HT1080 (cell line): ENCODE measurements at places on chromosomes 2 and 18. TPM values are rescaled to one million over a fixed set of nuclear protein-coding genes. Genes with fewer than 3 reads are reported as not detected.

- DNase-seq = no peak
These were observed 20.6 kb downstream of the SCYGR5 start for GRCh38 chr2:227687189-227687588.

DNA sequence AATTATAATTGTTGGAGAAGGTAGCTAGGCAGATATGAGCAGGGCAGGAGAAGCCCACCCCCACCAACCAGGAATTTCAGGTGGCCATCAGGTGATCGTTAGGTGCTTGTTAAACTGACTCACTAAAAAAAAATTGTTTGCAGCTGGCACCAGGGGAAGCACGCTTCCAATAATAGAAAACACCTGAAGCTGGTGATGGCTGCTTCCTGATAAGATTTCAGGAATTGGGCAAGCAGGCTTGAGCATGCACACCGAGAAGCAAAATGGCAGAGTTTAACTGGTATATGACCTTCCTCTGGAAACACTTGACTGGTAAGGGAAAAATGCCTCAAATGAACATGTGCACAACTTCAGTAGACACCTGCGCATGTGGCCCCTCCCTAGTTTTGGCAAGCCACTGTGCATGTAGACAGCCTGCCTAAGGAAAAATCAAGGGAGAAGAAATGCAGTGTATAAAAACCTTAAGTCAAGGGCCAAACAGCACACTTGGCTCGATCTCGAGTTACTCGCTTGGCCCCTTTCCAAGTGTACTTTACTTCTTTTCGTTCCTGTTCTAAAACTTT lies 292.8 kb downstream of the CCDC85A start:
- DNase-seq = no peak

- DNase-seq = no peak
These were observed 68.2 kb downstream of the ZNF516 start for GRCh38 chr18:76426737-76427305.

- DNase-seq = no peak
These were observed 140.8 kb downstream of the FAM210A start for GRCh38 chr18:13585379-13586153.

- no peak for DNase-seq
These were observed 91.2 kb upstream of the STK17B start for GRCh38 chr2:196262606-196263005.

- no peak for DNase-seq
These were observed 53.7 kb downstream of the HPCAL1 start for GRCh38 chr2:10356439-10356811.

DNA sequence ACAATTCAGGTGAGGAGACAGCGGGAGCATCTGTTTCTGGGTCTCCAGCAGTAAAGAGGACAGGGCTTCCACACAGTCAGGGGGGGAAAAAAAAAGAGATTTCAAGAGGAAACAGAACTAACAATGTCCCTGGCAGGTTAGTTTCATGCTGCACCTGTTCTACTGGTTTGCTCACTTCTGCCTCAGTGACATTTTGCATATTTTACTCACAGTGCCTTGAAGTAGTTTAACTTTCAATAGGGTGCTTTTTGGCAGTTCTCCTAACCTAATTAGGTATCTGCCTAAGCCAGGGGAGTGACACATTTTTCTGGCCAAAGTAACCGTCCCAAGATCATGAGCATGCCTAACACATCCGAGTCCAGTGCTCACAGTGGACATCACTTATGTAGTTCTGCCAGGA lies 109.0 kb upstream of the ALK start:
- no peak for DNase-seq

DNA sequence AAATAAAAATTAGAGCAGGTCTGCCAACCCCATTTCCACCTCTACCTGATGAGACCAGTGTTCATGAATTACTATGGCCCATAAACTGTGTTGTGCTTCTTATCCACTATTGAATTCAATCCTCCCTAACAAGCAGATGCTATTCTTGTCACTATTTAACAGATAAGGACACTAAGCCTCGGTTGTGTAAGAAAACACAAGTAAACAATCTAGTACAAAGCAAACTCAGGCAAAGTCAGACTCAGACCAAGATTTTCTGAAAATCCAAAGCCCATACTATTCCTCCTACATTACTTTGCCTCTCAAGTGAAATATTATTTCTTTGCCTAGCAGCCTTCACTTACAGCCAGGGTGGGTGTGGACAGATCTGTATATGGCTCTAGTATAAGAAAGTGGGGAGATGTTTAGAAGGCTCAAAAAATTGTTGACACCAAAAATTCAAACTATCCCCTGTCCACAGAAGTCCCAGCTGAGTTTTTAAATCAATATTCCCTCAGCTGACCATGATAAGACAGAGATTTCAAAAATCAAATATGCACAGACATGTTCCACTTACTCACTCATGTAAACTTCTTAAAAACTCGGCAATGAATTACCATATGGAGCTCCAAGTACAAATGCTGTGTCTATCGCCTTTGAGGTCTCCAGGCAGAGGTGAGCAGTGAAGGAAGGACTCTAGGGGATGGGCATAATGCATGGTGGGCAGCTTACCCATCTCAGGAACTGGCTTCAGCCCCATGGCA lies 16.0 kb upstream of the TTR start:
- DNase-seq = no peak

DNA sequence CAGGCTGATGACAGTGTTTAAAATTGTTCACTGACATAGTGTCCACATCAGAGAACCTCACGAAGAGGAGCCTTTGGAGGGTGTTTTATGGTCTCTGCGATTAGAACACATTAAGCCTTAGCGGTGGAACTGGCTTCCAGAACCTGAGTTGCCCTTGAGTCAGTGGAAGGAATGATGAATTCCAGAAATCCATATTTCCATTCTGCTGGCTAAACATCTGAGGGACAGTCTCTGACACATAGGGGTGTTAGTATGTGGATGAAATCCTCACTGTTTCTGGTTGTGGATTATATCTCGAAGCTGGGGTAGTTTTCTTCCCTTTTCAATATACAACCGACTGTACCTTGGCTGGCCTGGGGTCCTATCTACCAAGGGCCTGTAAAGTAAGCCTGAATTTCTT lies 4.0 kb downstream of the CASP10 start:
- DNase-seq = no peak

DNA sequence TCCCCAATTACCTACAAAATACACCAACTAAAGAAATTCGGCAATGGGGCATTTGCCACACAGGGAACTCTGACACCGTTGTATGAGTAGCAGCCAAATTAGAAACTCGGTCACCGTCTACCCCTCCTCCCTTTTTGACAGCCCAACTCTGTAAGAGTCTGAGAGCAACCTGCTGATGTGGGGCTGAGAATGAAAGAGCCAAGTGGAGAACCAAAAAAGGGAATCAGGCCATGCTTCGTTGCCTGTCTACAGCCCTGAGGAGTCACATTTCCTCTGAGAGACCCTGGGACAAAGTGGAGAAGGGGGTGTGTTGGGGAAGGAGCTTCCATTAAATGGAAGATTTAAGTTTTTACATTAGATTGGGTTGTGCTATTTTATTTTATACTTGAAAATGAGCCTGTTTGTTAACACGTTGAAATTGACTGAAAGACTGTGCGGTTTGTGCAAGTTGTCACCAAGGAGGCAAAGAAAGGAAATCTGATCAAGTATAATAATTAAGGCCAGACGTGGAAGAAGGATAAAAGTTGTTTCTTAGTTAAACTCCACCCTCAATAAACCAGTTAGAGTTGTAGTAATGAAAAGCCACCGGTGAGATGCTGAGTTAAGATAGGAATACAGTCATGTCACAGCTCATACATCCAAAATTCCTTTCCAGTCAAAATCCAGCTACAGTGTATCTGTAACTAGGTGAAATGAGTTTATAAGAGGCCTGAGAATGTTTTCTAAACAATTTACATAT lies 131.7 kb upstream of the CREB1 start:
- no peak for DNase-seq

MRO gene
- total RNA-seq = 0.02 and 0.03 TPM in 2 replicates

DLX2 gene
- 0.53 and 1.1 TPM in 2 replicates for total RNA-seq

CNTNAP5 gene
- total RNA-seq = 0.10 and 0.11 TPM in 2 replicates

RNF125 gene
- 2.1 and 2.3 TPM in 2 replicates for total RNA-seq
